ENCODE measurements at places on chromosomes 4 and X.
A peak's percentile ranks its signal among the peaks of the same experiment; 100 is the strongest.

DNA sequence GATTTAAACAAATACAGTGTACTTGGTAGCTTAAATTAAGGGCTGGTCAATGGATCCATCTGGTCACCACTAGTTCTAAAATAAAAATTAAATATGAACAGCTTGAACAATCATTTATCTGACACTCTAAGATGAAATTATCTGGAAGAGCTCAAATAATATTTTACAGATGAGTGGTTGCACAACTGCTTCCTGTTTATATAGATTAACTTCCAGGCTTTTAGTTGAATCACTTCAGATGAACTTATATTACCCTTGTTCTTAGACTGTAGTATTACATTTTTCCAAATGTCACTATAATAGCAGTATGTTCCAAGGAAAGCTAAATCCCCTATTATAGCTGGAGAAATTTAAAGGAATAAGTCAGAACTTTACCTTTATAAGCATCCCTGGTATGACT is 92.4 kb upstream of the SMIM10 start:
- DNase-seq = no peak

GRCh38 chr4:70714079-70714887 is 7.5 kb upstream of the RUFY3 start:
- DNase-seq = peak; percentile 29

DNA sequence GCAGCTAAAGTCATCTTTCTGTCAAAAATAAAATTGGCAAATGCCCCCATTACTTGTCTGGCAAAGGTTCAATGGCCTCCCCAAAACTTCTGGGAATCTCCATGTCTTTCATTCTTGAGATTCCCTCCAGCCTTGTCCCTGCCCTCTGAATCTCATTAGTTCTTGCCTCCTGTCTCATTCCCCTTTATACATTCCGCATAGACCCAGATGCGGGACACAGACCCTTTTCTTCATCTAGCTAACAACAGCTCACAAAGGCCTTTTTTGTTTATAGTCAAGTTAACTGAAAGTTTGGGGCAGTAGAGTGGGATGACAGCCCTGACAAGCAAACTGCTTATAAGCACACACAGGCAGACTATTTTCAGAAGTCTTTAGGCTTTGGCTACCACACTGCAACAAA is 306.1 kb upstream of the FAM241A start:
- DNase-seq = peak; percentile 59

GRCh38 chr4:85610450-85610849 is 135.5 kb downstream of the ARHGAP24 start:
- DNase-seq = no peak

DNA sequence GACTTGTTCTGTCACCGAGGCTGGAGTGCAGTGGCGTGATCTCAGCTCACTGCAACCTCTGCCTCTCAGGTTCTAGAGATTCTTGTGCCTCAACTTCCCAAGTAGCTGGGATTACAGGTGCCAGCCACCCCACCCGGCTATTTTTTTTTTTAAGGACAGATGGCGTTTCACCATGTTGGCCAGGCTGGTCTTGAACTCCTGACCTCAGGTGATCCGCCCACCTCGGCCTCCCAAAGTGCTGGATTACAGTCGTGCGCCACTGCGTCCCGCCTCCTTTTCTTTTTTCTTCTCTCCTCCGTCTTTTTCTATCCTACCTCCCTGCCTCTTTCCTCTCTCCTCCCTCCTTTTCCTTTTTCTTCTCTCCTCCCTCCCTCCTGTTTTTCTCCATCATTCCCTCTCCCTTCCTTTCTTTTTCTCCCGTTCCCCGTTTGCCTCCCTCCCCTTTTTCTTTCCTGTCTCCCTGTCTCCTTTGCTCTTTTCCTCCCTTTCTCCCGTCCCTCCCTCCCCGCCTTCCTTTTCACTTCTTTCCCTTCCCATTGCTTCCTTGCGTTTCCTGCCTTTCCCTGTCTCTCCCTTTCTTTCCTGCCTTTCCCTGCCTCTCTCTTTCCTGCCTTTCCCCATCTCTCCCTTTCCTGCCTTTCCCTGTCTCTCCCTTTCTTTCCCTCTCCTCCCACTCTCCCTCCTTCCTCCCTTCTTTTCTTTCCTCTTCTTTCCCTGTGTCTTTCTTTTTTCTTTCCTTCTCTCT is 2.1 kb upstream of the SLC25A6 start:
- DNase-seq = no peak

DNA sequence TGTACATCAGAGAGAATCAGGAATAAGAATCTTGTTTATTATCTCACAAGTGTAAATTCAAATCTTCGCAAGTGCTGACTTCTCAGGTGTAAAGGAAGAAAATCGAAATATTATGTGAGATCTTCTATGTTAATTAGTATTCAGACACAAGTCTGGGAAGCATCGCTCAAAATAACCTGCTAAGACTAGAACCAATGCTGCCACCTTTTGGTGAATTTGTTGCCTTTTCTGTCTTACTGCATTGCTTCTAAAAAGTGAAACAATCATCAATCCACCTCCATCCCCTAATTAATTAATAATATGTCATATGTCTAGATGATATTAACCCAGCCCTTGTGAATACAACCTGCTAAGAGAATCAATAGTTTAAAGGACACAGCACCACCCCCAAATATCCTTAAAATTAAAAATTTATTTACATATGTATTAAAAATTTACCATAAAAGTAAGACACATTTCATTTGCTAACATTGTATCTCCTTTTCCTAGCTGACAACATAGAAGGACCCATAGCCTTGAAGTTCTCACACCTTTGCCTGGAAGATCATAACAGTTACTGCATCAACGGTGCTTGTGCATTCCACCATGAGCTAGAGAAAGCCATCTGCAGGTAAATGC is 3.5 kb downstream of the EPGN start:
- peak; percentile 66 for DNase-seq

- peak; percentile 96 for DNase-seq
These were observed 32.2 kb downstream of the TRMT44 start for GRCh38 chr4:8472689-8473197.

DNA sequence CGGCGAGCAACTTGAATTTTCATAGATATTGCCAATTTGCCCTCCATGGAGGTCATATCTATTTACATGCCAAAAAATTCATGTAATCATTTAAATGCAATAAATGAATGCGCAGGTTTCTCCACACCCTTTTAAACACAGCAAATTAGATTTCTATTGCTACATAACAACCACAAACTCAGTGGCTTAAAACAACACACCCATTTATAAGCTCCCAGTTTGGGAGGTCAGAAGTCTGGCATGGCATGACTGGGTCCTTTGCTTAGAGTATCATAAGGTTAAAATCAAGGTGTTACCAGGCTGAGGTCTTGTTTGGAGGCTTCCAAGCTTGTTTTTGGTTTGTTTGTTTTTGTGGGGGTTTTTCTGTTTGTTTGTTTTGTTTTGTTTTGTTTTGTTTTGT is 49.9 kb upstream of the NYX start:
- DNase-seq = no peak

- no peak for DNase-seq
These were observed 144.6 kb upstream of the GPC4 start for GRCh38 chrX:133559909-133560308.

- no peak for DNase-seq
These were observed 20.2 kb downstream of the TLR10 start for GRCh38 chr4:38762560-38762959.

DNA sequence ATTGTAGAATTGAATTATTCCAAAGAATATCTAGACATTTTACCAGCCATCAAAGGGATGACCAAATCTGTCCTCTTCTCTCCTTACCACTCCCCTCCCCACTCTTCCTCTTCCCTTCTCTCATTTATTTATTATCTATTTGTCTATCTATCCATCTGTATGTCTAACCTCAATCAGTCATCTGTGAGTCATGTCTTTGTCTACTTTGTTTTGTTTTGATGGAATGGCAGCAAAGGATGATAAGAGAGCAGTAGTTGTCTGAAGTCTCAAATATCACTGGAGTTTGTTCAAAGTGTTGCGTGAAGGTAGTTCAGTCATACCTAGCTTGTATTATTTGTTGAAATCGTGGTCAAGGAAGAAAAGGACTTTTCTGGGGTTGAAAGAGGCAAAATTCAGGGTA is 34.7 kb upstream of the PGRMC2 start:
- no peak for DNase-seq

DNA sequence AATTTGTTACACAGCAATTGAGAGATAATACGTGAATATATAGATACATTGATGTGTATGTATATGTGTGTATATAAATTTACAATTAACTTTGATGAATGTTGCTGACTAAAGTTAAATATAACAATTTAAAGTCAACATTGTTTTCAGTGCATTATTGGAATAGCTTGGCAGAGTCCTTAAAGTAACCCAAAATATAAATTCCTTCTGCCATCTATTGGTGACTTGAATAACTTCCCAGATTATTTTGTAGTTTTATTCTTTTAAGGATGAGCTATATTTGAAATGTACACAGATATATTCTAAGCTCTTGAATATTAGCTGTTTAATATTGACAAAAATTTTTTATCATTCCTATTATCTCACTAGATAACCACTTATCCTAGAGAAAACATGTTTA is 298.2 kb upstream of the FSTL5 start:
- DNase-seq = no peak

DNA sequence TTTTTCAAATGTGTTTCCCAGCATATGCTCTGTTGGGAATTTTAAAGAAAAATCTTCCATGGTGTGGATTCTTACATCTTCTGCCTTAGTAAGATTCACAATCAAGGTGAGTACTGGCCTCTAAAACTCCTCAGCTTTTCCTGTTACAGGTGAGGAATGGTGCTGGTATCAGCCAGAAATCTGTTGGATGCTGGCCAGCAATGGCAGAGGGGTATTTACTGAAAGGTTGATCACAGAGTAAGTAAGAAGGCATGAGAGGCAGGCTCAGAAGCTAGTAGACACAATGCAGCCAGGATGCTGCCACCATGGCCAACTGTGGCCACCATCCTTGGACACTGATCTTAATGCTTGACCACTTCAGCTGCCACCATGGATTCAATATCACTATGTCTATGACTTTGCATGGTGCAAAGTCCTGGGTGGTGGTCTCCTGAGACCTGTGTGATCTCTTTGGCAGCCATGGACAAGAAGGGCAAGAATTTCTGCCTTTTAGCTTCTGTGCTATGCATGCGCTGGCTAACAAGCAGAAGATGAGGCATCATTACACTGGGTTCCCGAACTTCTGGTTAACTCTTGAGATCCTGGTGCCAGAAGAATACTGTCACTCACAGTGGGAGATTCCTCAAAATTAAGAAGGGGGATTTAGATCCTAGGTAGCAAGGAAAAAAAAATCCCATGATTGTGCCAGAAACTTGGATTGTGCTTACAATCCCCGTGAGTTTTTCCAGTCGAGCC is 60.2 kb downstream of the CHRNA9 start:
- no peak for DNase-seq

GRCh38 chr4:6463311-6464289 is 8.8 kb downstream of the PPP2R2C start:
- DNase-seq = no peak

DNA sequence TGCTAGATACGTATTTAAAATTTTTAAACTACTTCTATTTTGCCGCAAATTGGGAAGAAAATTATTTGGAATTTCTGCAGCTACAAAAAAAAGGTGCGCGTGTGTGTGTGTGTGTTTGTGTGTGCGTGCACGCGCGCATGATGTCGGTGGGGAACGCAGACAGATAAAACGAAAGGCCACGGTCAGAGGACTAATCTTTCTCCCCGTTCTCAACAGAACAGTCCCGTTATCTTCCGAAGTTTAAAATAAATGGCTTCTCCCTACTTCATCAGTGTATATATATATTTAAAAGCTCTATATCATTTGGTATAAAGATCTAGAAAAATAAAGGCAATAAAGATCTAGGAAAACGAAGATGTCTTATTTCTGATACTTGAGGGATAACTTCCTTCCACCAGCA is 1.5 kb downstream of the MGARP start:
- DNase-seq = no peak

DNA sequence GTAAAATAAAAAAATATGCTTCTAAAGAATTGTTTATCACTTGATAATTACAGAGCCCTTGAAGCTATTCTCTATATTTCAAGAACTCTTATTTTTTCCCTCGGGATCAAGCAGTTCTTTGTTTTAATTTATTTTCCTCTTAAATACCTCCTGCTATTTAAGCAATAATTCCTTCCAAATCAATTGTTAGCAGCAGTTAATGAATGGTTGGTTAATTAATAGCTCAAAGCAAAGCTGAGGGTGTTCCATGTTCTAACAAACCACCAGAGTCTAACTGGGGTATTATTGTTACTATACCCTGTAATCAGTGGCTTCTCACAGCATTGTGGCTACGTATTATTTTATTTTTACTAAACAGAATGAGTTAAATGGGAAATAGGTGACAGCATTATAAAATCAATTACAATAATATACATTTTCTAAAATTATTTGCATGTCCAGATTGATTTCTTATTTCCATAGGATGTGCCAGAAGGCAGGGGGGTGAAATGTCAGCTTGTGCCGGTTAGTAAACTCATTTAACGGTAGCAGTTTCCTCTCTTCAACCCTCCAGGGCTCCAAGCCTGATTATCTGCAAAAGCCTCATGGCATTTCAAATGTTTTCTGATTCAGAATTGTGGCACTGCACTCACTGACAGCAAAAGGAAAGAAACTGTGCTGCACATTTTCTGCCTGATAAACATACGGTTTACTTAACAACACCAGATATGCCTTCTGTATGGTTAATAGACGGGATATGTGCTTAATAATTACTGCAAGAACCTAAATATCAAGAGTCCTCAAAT is 286.9 kb upstream of the EMCN start:
- DNase-seq = no peak

DNA sequence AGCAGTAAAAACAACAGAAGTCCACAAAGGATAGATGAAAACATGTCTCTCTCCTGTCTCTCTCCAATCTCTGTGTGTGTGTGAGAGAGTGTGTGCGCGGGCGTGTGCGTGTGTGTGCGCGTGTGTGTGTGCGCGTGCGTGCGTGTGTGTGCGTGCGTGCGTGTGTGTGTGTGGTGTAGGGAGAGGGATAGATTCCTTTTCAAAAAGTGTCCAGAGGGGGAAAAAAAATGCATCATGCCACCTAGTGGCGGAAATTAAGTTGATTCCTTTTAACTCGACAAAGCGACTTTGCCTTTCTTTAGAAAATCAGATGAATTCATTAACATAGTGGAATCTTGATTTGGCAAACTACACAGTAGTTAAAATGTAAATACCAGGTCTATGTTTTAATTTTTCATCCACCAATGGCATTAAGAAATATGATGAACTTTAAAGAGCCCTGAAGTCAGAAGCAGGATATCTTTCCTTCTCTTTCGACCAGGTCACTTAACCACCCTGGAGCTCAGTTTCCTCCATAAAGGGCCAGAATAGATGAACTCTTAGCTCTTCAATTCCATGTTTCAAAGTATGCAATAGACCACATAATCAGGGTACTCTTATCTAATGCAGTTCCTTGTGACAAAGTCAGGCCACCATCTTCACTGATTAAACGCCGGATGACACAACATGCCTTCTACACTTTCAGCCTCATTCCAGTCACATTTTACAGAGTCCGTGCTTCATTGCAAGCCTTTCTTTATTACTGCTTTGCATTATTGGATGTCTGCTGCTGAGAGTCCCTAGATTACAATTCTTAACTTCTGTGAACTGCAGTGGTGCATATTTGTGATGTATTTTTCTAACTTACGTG is 162.8 kb downstream of the FBXO8 start:
- peak; percentile 88 for DNase-seq

GRCh38 chrX:136457303-136457917 is 30.3 kb upstream of the BRS3 start:
- DNase-seq = no peak

GRCh38 chr4:98374643-98375042 is 113.5 kb downstream of the RAP1GDS1 start:
- DNase-seq = peak; percentile 14

GRCh38 chr4:37885496-37885895 is 5.4 kb upstream of the TBC1D1 start:
- no peak for DNase-seq

- DNase-seq = no peak
These were observed 23.4 kb downstream of the FBXW7 start for GRCh38 chr4:152512483-152512882.

GRCh38 chrX:45421806-45422205 is 221.1 kb upstream of the DIPK2B start:
- no peak for DNase-seq
